Activated naive CD4-positive, alpha-beta T cell treated with anti-CD3 and anti-CD28 coated beads for 36 hours (primary cell): ENCODE measurements at places on chromosomes 5 and 9. TPM values are rescaled to one million over a fixed set of nuclear protein-coding genes. Genes with fewer than 3 reads are reported as not detected.

DNA sequence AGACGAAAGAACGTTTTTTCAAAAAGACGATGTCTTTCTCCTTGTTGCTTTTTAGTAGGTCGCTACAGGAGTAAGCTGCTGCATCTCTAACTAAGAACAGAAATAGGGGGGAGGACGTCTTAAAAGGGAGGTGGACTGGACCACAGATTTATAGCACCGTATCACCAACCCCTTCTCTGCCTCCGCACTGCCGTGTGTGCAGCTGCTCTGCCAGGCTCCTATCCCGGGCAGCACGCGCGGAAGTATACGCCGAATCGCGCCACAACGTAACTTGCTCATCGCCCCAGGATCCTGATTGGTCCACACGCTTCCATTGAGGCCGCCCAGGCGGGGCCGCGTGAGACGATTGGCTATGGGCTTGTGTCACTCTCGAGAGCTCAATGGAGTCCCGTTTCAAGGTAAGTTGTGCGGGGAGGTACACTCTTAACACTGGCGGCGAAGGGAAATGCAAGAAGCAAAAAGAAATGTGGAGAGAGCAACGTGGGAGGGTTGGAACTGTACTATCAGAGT is at the start of gene ELAVL2:
ELAVL2 (minus strand) TSS at position 121 of the 510 bp plus-strand sequence. CDS start 64,006 bp downstream, outside the sequence.
- no peak within 1 kb of the TSS for H3K4me3 ChIP-seq
- peaks cover 2% of the 10 kb centered on the region for H3K4me1 ChIP-seq
- peaks cover 4% of the 10 kb centered on the region for H3K36me3 ChIP-seq
- H3K27ac ChIP-seq: no peak within 1 kb of the TSS

GRCh38 chr5:149837680-149838269 is 106.8 kb downstream of the PDE6A start:
- no peak overlapping the region for H3K4me3 ChIP-seq
- peaks cover 19% of the 10 kb centered on the region for H3K36me3 ChIP-seq
- no peaks in the 10 kb centered on the region for H3K27me3 ChIP-seq
- peak; percentile 39 for DNase-seq
- H3K4me1 ChIP-seq: no peaks in the 10 kb centered on the region
- H3K27ac ChIP-seq: no peak overlapping the region

PCDHB10 gene
- total RNA-seq: not detected

ELAVL2 gene
- not detected for total RNA-seq
